ENCODE measurements at places on chromosomes 1 and 21. TPM values are rescaled to one million over a fixed set of nuclear protein-coding genes. Genes with fewer than 3 reads are reported as not detected.

- DNase-seq, result no peak
These were observed 46.8 kb upstream of the ECE1 start for GRCh38 chr1:21337010-21337437.

DNA sequence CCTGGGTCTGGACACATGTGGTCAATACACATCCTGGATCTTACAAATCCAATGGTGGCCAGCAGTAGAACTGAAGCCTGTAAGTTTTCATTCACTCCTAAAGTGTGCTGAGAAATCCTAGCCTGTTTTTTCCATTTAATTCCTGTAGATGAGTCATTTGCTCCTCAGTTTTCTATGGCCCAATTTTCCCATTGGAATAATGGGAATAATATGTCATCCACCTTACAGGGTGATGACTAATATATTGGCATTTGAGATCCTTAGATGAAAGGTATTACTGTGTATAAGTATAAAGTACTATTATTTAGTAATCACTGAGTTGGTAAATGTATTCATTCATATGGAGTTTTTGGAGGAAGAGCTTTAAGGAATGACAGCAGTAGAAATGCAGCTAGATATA is 89.7 kb upstream of the ADAR start:
- DNase-seq, result peak; percentile 35

- no peak for DNase-seq
These were observed 24.6 kb upstream of the PCBP3 start for GRCh38 chr21:45618846-45619485.

DNA sequence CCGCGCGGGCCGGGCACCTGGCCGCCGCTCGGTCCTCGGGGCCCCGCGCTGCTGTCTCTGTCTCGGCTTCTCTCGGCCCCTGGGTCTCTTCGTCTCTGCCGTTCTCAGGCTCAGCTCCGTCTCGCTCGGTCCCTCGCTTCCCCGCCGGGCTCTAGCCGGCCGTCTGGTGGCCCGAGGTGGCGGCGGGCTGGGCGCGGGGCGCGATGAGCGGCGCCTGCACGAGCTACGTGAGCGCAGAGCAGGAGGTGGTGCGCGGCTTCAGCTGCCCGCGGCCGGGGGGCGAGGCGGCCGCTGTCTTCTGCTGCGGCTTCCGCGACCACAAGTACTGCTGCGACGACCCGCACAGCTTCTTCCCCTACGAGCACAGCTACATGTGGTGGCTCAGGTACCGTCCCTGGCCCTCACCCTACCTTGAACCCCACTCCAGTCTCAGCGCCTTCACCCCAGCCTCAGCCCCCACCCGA is 355 bp downstream of the SHISAL2A start:
- DNase-seq, result no peak

GRCh38 chr21:32360401-32360975 is 32.3 kb downstream of the URB1 start:
- no peak for DNase-seq

GRCh38 chr1:158024737-158025136 is 31.3 kb downstream of the KIRREL1 start:
- DNase-seq, result no peak

DNA sequence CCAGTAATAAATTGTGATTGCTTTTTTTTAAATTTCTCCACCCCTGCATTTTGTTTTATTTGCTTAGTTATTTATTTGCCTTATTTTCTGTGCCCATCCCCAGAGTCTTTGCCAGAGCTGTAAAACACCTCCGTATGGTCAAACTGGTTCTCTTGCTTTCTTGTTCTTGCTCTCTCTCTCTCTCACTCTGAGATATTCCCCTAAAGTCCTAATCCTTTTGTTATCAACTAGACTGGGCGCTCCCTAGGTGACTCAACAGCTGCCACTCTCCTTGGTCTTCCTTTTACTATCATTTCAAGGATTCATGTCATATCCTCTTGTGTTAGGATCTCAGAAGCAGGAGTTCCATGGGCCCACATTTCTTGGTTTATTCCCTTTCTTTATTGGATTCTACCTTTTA is 160.0 kb downstream of the PRDM2 start:
- DNase-seq, result no peak

DNA sequence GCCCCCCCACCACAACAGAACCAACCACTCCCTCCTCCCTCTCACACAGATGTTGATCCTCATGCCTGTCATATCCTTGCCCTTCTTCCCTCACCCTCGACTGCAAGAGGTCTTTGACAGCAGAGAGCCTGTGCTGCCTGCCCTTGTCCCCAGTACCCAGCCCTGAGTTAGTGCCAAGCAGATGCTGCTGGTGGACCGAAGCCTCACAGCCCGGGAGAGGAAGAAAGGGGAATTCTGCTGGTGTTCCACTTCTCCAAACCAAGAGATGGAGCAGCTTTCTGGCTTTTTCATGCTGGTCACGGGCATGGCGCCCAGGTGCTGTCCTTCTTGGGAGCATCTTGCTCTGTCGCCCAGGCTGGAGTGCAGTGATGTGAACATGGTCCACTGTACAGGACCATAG is 69.1 kb downstream of the SLC66A1 start:
- no peak for DNase-seq

DNA sequence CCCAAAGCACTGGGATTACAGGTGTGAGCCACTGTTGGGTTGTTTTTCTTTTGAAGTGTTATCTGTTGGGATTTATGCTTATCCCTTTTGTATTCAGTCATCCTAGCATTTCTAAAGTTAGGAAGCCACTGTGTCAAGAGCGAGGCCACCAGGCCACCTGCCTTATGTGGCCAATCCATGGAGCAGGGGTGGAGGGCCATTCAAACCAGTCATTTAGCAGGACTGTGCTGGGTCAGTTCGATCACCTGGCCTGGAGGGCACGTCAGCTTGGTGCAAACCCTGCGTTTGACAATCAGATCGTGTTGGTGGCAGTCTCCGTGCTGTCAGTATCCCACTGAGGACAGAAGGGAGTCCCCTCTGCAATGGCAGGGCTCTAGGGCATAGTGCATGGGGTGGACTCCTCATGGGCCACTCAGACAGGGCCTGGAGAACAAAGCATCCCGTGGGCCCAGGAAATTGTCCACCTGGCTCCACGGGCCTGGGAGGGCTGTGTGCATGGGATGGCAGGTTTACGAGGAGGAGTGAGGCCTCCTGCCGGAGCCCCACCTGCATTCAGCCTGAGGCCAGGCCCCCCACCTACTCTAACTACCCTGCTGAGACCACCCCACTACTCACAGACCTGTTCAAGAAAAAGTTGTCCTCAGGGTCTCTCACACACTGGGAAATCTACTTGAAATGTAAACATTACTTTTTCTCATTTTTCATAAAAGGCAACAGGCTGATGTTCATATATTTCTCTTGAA is 242.3 kb downstream of the SDCCAG8 start:
- DNase-seq, result no peak

- peak; percentile 83 for DNase-seq
These were observed 4.1 kb upstream of the IRF2BP2 start for GRCh38 chr1:234614081-234614489.

DNA sequence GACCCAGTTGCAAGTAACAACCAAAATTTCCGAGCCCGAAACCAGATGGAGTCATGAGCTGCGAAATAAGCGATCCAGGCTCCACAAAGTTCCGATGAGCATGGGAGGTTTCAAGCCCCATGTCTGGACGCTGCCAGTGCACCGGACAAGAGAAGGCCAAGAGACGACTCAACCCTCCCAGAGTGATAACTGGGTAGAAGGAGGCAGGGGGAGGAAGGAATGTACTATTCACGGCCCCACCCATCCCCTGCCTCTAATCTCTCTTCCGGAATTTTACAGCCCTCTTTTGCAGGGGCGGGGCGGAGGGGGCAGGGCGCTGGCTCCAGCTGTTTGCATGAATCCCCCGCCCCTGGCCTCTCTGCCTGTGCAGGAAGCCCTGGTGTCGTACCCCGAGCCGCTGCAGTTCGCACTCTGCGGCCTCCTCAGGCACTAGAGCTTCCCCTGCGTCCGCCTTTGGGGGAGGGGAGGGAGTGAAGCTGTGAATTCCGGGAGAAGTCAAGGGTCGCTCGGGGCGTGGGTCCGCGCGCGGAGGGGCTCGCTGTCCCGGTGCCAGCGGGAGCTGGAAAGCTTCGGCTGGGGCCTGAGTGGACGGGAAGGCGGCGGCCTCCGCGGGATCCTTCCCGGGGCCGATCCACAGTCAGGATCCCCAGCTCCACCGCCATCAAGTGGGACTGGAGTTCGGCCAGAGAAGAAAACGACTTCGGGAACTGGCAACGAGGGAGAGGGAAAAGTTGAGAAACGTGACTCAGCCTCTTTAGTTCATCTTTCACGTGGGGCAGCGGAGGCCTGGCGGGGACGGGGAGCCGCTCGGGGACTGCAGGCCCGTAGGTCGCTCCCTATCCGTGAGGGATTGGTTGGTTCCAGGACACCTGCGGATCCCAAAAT is 6.3 kb upstream of the PTP4A2 start:
- DNase-seq, result peak; percentile 95

DNA sequence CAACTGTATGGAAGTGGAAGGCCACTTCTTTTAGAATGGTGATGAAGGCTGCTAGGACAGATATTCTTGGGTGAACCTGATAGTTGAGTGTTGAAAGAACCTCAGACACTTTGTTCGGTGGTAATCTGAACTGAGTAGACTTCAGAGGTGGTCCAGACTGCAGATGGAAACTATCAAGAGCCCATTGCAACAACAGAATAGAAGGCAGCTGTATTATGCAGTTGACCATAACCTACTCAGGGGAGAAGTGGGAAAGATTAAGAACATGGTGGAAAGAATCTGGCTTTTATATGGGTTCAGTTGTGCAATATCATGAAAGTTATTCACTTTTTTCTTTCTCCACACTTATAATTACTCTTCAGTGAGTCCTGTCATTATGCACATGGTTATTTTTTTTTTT is 194.0 kb downstream of the KCNK2 start:
- DNase-seq, result no peak

Gene PLPPR4
- 2.8 TPM for total RNA-seq

Gene TBX19
- total RNA-seq, result not detected

DNA sequence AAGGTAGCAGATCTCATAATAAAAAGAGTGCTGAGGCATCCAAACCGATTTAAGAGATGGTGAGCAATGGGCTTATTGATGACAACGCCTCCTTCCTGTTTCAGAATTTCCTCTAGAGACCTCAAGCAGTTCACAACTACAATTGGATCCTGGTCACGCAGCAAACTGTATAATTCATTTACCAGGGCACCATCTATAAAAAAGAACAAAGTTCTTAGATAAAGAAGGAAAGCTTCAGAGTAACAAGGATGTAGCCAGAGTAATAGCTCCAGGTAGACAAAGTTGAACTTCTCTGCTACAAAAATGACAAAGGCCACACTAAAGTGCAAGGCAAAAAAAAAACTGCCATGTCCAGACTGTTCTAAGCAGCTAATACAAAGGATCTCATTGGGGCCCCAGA is 3.4 kb downstream of the AP4B1 start:
- no peak for DNase-seq

Gene CYP4Z1
- not detected for total RNA-seq

DNA sequence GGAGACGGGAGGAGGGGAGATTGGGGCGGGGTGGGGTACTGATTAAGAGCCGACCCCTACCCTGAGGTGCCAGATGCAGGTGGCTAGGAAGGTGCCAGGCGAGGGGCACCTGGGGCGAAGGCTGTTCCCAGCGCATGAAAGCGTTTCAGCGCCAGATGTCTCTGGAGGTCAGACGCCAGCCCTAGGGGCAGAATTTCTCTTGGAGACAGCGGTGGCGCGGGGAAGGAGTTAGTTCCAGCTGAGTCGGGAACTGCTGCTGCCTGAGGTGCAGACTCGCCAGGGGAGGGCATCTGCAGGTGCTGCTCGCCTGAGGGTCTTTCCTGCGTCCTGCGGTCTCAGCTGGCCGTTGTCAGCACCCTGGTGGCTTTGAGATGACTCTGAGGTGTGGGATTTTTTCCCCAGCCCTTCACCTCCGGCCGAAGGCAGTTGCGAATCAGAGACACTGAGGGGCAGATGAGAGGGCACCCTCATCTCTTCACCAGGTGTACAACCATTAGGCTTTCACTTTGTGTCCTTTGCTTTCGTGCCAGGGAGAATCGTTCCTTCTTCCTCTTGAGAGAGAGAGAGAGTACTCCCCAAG is 539 bp downstream of the CGN start:
- no peak for DNase-seq

Gene TEX38
- not detected for total RNA-seq

Gene MTARC1
- 4.3 TPM for total RNA-seq

Gene ARTN
- total RNA-seq, result not detected

DNA sequence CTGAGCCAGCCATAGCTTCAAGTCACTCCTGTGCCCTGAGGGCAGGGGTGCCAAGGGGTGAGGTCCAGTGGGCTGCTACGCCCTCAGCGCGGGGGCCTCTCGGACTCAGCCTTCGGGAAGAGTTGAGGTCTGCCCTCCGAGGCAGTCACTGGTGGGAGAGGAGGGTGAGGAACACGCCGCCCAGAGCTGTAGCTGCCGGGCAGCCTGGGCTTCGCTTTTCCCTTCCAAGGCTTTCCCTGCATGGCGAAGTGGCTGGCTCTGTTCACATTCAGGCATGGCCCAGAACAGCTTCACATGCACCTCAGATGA is 43.0 kb upstream of the C1orf174 start:
- no peak for DNase-seq

DNA sequence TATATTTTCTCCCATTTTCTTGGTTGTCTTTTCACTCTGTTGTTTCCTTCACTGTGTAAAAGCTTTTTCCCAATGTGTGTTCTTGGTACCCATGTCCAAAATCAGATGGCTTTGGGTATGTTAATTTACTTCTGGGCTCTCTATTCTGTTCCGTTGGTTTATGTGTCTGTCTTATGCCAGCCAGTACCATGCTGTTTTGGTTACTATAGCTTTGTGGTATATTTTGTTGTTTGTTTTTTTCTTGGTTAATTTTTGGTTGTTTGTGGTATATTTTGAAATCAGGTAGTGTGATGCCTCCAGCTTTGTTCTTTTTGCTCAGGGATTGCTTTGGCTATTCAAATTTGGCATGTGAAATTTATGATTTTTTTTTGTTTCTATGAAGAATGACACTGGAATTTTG is 67.2 kb downstream of the SWT1 start:
- no peak for DNase-seq

GRCh38 chr1:102742426-102742825 is 365.9 kb downstream of the COL11A1 start:
- no peak for DNase-seq

- no peak for DNase-seq
These were observed 584.9 kb upstream of the PBX1 start for GRCh38 chr1:163974120-163974519.

GRCh38 chr1:158203693-158204457 is 23.2 kb downstream of the CD1D start:
- peak; percentile 82 for DNase-seq

Gene RIMS3
- total RNA-seq, result 0.36 TPM

Gene GPR52
- 2.9 TPM for total RNA-seq

DNA sequence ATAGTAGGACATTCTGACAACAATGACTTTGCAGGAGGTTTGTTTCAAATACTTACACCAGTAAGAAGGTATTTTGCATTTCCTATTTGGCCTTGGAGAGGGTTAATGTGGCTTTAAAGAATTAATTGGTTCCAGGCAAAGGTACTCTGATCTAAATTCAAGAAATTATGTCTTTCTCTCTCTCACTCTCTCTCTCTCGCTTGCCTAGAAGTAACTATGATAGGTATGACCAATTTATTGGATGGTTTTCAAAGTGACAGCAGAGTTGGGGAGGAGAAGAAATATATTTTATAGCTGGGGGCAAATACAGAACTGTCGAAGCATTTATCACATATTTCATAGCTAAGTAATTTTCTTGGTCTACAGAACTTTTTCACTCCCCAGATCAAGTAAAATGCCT is 116.0 kb downstream of the ATP6V1G3 start:
- DNase-seq, result no peak

Gene PADI3
- not detected for total RNA-seq

Gene COL24A1
- 0.27 TPM for total RNA-seq

Measured in fibroblast of the aortic adventitia (primary cell).